Hematopoietic multipotent progenitor cell treated with erythropoietin and hydrocortisone succinate and interleukin-3 and kit ligand, for 15 days (in vitro differentiated cells): ENCODE measurements at places on chromosomes 5 and 9.

GRCh38 chr9:134698587-134699342 is 57.2 kb downstream of the COL5A1 start:
- DNase-seq = peak; percentile 10

- DNase-seq = no peak
Measured at GRCh38 chr9:130665431-130666392, 1.3 kb downstream of the PRDM12 start.

GRCh38 chr5:95779611-95780010 is 42.9 kb downstream of the GLRX start:
- DNase-seq = no peak

GRCh38 chr5:122756264-122756911 is 18.5 kb upstream of the SNX2 start:
- no peak for DNase-seq

DNA sequence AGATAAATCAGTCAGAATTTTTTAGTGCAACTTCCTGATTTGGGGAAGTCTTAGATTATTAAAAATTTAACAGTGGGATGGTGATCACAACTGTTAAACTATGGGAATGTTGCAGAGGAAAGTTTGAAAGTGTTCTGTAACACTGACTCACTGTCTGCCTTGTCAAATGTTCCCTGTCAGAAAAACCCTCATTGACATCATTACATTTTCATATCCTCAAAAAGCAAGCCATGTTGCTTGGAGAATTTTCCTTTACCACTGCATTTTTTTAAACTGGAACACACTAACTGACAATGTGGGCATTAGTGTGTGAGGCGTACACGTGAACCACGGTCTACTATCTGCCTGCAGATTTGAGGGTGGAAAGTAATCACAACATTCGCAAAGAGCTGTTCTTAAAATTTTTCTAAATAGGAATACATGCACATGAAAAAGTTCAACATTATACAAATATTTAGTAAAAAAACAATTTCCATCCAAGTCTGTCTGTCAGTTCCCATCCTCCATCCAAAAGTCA is 28.6 kb upstream of the IL7R start:
- no peak for DNase-seq

GRCh38 chr5:1881098-1881572 is 1.6 kb downstream of the IRX4 start:
- DNase-seq = no peak

DNA sequence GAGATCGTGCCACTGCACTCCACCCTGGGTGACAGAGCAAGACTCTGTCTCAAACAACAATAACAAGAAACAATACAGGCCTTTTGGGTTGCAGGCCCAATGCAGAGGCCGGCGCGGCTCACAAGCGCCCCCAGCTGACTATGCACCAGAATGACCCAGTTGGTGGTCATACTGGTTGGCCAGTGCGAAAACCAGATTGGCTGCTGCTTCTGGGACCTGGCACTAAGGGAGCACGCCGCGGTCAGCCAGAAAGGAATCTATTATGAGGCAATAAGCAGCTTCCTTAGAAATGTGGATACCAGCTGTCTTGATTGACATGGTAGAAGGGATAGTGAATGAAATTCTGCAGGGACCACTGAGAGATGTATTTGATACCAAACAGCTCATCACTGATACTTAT is 35.0 kb downstream of the RANBP17 start:
- no peak for DNase-seq

GRCh38 chr9:78786794-78787193 is 489.9 kb downstream of the PSAT1 start:
- DNase-seq = no peak

DNA sequence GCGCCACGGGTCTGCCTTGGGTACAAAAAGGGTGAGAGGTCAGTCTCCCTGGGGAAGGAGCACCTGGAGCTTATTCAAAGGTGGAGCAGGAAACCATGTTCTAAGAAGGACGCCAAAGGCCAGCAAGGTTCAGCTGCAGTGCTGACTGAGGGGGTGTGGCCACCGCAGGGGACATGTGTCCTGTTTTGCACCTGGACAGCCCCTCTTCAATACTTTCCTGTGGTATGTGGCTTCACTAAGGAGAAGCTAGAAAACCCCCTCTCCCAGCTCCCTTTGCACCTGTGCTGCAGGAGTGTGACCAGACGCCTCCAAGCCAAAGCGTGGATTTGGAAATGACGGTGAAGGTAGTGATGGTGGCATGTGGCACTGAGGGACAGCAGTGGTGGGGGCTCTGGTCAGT is 23.6 kb downstream of the TRIM14 start:
- no peak for DNase-seq

DNA sequence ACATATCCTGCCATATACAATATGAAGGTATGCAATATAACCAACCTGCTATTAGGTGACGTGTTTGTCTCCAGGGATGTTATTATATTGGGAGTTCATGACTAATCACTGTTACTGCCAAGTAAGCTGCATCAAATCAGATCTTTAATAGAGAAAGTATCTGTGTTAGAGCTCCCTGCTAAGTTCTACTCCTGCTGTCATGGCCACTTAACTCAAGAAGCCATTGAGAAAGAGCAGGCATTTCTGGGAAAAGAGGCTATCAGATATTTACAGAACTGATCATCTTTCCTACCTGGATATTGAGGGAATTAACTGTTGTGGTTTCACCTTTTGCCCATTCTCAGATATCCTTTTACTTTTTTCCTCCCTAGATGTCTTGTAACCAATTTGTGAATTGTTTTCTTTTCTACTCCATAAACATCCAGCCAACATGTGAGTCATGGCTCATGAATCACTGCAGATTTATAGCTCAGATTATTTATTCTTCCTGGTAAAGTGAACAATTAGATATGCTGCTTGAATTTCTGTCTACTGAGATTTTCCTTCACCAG is 634.8 kb upstream of the FAM174A start:
- DNase-seq = no peak

GRCh38 chr5:151158287-151158661 is 695 bp upstream of the ANXA6 start:
- no peak for DNase-seq

GRCh38 chr5:36741128-36741527 is 134.7 kb downstream of the SLC1A3 start:
- no peak for DNase-seq

GRCh38 chr9:4423207-4423610 is 67.1 kb upstream of the SLC1A1 start:
- no peak for DNase-seq

- DNase-seq = no peak
Measured at GRCh38 chr5:79105868-79106267, 5.7 kb upstream of the BHMT start.

DNA sequence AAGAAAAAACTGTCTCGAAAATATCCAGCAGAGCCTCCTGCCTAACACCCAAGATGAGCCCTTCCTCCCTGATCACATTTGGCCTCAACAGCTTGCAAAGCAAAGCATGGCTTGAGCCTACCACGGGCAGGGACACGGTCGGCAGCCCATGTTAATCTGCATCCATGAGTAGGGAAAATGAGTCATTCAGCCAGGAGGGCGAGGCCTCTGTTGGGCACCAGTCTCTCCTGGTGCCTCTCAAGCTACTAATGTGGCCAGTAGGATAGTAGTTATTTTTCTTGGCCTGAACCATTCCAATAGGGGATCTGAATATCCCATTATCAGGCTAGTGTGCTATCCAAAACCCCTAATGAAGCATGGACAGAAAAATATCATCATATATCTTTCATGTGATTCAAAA is 43.0 kb upstream of the SHB start:
- DNase-seq = no peak

DNA sequence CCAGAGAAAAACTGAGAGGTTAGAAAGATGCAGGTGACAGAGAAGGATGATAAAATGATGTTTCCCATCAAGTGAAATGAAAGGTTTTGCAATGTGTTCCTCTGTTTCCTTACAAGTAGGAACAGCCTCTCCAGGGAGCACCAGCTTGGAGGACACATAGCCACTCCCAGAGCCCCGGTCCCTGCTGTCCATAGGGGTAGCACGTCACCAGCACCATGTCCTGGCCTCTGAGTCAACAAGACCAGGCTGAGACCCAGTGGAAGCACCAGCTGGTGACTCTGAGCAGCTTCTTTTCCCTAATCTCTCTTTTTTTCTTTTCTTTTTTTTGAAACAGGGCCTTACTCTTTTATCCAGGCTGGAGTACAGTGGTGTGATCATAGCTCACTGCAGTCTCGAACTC is 19.4 kb upstream of the HMCN2 start:
- DNase-seq = no peak

- DNase-seq = no peak
Measured at GRCh38 chr9:80648336-80648735, 1041.0 kb downstream of the TLE1 start.

- DNase-seq = no peak
Measured at GRCh38 chr9:103985077-103985476, 109.0 kb upstream of the SMC2 start.

GRCh38 chr5:149617760-149618306 is 36.5 kb downstream of the ARHGEF37 start:
- no peak for DNase-seq

- no peak for DNase-seq
Measured at GRCh38 chr5:151253605-151253950, 593 bp downstream of the GM2A start.

DNA sequence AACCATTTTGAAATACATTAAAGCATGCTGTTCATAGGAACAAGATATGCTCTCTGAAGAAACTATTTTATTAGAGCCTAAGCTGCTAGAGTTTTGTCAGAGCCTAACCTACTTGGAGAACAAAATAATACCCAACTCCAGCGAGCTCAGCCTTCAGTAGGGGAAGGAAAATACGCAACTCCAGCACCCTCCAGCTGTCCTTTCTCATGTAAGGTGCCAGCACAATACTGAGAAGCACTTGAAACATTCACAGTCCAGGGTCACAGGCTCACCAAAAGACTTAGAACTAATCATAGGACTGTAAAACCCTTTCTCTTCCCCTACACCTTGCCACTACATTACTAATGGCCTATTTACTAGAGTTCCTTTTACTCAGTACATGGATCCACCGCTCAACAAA is 18.9 kb downstream of the DPYSL3 start:
- DNase-seq = no peak

DNA sequence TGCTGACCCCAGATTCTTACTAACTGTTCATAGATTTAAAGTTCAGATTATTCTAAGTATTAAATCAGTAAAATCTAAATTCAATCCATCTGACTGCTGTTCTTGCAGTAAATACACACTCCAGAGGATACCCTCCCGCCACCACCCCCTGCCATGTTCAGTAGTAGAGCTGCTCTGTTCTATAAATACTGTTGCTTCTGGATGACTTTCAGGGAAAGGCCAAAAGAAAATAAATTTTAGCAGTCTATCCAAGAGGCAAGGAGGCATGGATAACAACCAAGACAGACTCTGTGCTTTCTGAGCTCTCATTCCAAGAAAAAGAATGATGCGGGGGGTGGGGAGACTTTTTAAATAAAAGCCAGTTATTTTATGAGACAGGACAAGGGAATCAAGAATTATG is 115.1 kb downstream of the ADAMTS6 start:
- DNase-seq = no peak

DNA sequence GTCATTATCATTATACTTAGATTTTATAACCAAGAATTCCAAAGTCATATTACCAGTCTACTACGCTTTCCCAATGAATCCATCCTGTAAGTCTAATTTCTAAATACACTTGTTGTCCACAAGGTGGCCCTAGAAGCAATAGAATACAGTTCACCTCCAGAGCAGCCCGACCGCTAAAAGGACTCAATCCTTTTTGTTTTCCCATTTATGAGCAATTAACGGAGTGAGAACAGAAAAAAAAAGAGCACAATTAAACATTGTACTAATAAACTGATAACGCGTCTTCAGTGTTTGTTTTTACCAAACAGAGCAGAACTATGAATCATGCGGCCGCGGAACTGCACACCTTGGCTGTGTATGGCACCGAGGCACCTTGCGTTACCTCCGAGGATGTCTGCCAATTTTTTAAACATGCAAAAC is 160.7 kb upstream of the DAPK1 start:
- peak; percentile 83 for DNase-seq

DNA sequence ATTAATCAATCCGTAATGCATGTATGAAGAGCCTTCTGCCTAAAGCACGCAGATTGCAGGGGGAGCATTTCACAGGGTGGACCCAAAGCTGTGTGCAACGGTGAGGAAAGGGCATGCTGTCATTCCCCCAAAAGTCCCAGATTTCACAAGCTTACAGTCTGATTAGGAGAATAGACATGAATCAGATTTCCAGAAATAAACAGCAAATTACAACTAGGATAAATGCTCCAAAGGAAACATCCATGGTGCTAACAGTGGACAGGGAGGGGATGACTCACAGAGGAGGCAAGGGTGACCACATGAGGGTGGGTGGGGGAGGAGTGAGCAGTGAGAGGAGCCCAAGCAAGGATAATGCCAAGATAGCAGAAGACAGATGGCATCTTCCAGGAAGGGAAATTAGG is 258.4 kb upstream of the TAS2R1 start:
- DNase-seq = no peak

GRCh38 chr9:124179196-124180071 is 78.3 kb upstream of the NEK6 start:
- no peak for DNase-seq

- no peak for DNase-seq
Measured at GRCh38 chr5:164345173-164345849, 839.9 kb downstream of the MAT2B start.

GRCh38 chr5:35309365-35310130 is 79.3 kb upstream of the PRLR start:
- DNase-seq = no peak

DNA sequence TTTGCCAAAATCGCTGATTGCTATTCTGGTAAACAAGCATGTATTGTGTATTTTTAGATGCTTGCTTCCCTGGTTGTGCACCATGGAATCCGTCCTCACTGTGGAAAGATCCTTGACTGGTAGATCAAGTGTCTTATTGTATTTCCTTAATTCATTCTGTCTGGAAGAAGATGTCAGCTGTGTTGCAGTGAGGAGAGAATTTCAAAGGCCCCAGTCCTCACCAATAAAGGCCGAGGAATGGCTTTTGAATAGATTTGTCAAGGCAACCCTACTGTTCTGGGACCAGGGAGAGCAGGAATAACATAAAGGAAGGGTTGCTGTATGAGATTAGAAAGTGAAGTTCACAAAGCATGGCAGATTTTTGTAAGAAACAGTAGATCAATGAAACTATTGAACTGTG is 36.2 kb upstream of the POU5F2 start:
- DNase-seq = no peak

- no peak for DNase-seq
Measured at GRCh38 chr9:126984969-126985368, 70.4 kb downstream of the RALGPS1 start.

DNA sequence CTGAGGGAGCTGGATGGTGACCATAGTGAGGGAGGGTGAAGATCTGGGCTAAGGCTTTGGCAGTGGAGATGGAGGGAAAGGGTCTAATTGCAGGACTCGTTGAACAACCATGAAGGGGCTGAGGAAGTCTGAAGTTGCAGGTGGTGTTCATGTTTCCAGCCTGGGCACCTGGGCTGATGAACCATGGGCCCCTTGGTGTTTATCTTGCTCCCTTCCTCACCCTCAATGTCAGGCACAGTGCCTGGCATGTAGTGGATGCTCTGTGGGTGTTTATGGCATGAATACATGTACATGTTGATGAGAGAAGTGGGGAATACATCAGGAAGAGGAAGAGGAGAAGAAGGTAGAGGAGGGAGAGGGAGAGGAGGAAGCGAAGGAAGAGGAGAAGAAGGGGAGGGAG is 31.3 kb upstream of the COL15A1 start:
- no peak for DNase-seq
